Pulmonary artery endothelial cell (primary cell): ENCODE measurements at places on chromosomes 5 and 9. TPM values are rescaled to one million over a fixed set of nuclear protein-coding genes. Genes with fewer than 3 reads are reported as not detected.

Gene GAPT
- not detected in 2 replicates for total RNA-seq

Gene RNF183
- not detected in 2 replicates for total RNA-seq

Gene WNT8A
- total RNA-seq = not detected in 2 replicates

Gene ABLIM3
- total RNA-seq = 18.8 and 21.3 TPM in 2 replicates

Gene CRHBP
- 0.18 TPM in 1 of 2 replicates, not detected in the other for total RNA-seq

Gene GKAP1
- total RNA-seq = 0.79 and 2.7 TPM in 2 replicates

Gene PCDHGA4
- total RNA-seq = 2.0 and 3.5 TPM in 2 replicates

Gene CACNA1B
- total RNA-seq = 0.07 TPM in 2 replicates

Gene TAF11L10
- total RNA-seq = not detected in 2 replicates

Gene UGCG
- total RNA-seq = 46.5 and 68.3 TPM in 2 replicates

Gene EHMT1
- 68.3 and 70.8 TPM in 2 replicates for total RNA-seq
